ENCODE measurements at places on chromosomes 5 and 9.

DNA sequence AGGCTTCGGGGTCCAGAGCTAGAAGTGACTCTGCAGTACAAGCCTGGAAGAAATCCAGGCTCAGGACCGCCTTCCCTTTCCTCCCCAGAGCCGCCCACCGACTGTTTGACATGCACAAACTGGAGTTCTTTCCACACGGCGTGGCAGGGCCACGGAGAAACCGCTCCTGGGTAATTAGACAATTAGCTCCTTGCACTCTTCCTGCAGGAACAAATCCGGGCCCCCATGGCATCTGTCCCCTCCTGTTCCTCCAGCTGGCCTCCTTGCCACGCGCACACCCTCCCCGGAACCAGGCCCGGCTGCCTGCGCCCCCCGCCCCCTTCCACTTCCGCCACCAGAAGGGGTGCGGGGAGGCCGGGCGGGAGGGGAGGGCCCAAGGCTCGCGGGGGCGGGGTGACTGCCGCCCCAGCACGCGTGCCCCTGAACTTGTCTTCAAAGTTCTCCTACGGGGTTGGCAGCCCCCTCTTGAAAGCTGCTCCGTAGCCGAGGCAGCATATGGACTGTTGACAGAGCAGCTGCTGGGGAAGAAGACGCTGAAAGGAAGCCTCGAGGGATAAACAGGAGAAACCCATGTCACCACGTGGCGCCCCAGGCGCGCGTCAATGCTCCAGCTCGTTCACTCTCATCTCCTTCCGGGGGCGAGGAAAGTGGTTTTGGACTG, 74.3 kb downstream of the SEC61B start:
- no peak for DNase-seq

GRCh38 chr9:127173063-127173462, 50.6 kb upstream of the ANGPTL2 start:
- no peak for DNase-seq

DNA sequence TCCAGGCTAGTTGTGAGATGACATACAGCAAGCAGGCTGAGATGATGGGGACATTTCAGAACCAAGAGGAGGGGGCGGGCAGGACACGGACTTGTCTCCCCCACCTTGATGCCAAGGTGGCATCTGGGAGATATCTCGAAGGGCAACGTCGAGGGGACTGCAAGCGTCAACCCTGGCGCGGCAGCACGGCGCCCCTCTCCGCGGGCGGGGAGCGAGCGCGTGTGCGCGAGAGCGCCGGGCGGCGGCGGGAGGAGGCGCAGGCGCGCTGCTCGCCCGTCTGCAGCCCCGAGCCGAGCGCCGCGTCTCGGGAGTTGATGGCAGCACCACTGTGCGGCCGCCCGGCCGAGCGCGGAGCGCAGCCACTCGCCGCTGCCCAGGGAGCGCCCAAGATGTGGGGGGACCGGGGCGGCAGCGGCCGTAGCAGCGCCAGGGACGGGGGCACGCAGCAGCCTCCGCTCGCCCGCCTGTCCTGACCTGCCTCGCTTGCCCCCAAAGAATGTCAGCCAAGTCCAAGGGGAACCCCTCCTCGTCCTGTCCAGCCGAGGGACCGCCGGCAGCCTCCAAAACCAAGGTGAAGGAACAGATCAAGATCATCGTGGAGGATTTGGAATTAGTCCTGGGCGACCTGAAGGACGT, at the start of gene PRR16:
TSS of gene PRR16 (plus strand) at position 310 of the 636 bp plus-strand sequence.
- no peak for DNase-seq

GRCh38 chr5:134581241-134581981, 51.2 kb downstream of the SAR1B start:
- no peak for DNase-seq

DNA sequence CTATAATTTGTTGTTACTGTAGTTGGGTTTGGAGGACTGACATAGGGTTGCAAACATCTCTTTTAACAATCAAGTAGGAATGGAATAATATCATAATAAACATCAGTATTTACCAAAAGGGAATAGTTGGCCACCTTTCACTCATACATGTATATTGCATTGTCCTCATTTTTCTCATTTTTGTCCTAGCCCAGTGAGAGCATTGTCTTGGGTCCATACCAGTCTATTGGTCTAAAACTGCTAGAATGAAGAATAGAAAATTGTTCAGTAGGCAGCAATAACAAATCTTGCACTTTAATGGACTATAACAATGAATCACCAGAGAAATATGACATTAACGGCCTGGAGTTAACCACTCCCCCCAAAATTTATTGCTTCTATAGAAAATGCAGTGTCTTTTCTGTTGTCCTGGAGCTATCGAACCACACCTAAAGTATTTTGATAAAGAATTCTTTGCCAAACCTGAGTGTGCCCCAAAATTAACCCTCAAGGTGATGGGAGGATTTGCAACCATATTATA, 80.9 kb upstream of the IL33 start:
- no peak for DNase-seq

DNA sequence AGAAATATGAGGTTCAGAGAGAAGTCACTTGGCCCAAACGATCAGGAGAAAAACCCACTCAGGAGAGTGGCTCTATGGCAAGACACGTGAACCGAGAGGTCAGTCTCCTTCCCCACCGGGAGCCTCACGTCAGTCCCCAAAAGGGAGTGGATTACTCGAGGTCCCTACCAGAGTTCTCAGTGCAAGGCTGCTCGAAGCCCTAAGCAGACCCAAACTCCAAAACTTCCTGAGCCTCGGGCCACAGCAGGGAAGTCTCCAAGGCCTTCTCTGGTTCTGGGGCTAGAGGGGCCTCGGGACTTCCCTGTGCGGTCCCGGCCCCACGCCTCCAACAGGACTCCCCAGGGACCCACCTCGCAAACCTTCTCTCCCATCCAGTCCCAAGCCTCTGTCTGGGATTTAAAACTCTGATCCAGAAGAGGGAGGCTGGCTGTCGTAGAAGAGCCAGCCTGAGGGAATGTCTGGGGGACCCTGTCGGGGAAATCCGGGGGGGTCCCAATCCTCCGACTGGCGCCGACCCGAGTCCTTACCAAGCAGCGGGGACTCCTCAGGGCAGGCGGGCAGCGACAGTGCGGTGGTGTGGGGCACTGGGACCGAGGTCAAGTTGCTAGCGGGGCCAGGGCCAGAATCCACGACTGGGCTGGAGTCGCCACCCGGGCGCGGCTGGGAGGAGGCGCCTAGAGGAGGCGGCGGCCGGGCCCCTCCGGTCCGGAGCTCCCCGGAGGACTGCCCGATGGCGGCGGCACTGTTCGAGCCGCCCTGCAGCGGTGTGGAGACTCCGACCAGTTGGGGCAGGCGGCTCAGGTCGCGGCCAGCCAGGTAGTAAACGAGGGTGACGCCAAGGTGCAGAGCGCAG, 679 bp downstream of the B4GALT1 start:
- no peak for DNase-seq

DNA sequence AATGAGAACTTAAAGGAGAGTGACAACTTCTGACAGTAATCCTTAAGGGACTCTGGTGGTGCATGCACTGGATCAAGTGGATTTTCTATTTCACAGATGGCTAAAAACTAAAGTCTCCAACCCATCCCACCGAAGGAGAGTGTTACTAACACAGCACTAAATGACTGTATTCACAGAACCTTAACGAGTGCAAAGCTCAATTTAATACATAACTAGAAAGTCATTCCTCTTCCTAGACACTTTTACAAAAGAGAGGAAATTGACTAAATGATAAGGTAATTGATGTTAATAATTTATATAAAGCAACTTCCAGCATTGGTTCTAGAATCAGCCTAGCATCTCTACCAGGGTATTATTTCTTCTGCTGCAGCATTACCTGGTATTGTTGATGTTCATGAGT, 189.8 kb downstream of the ADAMTS12 start:
- DNase-seq, result no peak

DNA sequence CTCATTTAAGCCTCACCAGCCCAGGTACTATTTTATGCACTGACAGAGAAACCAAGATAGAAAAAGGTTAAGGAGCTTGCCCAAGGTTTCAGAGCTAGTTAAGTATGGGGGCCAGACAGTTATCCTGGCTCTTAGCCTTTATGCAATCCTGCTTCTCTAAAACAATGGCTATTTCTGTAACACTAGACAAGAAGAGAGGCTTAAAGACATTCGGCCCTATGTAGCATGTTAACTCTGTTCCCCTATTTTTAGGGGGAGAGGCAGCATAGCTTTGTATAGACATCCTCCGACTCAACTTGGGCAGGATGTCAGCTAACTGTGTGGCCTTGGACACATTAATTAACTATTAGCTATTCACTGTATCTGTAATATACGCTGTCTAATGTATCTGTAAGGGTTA, 54.6 kb downstream of the LHFPL2 start:
- DNase-seq, result no peak

GRCh38 chr5:77877516-77878355, 101.6 kb upstream of the TBCA start:
- no peak for DNase-seq

DNA sequence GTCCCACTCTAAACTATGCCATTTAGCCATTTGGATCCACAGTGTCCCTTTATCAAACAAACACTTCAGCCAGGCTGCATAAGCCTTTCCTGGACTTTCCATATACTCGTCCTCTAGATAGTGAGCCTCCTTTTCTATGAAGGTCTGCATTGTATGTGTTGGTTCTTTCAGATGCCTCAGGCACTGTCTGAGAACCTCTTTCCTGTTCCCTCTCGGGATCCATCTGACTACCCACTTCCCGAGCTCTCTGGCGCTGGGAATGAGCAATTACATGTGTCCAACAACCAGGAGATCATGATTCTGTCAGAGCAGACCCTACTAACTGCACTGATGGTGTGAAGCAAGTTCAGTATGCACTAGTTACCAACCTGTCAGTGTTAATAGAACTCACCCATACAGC, 14.2 kb downstream of the SMC2 start:
- no peak for DNase-seq

- no peak for DNase-seq
Measured at GRCh38 chr5:119009131-119009530, 20.8 kb upstream of the DTWD2 start.

GRCh38 chr5:95044096-95044495, 240.8 kb downstream of the MCTP1 start:
- no peak for DNase-seq

- no peak for DNase-seq
Measured at GRCh38 chr9:124482431-124483031, 24.7 kb downstream of the NR5A1 start.

DNA sequence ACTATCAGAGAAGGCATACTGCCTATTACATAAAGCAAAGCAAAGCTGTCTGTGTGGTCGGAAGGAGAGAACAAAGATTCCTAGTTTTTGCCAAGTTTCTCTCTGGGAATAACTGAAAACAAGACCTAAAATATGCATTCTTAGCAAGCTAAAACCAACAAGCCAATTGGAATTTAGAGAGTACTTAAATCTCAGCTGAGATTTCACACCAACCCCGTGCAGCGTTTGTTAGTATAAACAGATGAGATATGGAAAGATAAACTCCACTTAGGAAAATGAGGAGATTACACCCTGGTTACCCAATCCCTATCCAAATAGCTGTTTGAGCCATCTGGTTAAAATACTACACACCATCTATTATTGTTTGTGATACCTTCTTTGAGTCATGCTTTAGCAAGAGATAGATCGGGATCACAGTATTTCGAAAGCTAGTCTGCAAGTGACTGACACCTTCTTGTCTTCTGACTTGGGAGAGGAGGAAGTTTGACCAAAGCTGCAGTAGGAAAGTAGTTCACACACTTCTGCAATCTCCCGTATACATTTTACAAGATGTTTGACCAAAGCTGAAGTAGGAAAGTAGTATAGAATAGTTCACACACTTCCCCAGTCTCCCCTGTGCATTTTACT, 18.2 kb downstream of the FAF2 start:
- no peak for DNase-seq

DNA sequence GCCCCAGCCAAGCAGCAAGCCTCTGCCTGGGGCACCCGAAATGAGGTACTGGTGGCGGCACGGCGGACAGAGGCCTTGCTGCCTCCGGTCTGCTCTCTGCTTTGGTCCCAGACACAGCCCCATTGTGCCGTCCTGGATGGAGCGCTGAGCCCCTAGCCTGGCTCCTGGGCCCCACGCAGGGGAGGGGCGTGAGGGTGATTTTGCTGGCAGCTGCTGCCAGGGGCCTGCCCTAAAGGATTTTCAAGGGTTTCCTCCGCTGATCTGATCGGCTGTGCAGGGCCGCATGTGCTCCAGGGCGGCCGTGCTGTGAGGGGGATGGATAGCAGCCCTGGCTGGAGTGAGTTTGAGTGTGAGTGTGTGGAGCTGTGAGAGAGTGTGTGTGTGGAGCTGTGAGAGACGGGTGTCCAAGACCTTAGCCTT, 1.3 kb downstream of the GPSM1 start:
- no peak for DNase-seq

GRCh38 chr9:130234340-130235260, 31.0 kb upstream of the HMCN2 start:
- no peak for DNase-seq

DNA sequence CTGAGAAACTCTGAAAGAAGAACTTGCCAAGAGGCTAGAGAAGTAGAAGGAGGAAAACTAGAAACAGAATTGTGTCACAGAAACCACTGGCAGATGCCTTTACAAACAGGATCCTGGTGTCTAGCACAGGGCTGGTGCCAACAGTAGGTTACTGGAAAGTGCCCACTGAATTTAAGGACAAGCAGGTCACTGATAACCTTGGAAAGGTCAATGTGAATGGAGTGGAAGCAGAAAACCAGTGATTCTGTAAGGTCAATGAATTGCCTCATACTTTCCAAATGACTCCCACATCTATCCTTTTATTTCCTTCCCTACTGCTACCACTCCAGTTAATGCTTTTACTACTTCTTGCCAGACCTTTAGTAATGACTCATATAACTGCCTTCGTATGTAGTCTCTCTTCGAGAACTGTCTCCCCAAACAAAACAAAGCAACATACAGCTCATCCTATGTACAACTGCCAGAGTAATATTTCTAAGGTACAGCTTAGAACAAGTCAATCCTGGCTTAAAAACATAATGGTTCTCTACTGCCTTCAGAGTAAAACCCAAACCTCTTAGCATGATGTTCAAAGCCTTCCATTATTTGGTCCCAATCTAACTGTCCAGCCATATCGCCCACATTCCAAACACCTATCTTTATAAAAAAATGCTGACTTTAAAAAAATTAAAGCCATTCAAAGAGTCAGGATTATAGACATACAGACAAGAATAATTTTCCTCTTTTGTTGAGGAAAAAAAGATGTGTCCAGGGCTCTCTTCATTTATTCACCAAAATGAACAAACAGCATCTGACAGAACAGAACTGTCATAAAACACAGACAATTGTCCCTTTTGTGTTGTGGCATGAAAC, 52.5 kb downstream of the NR3C1 start:
- DNase-seq, result no peak

DNA sequence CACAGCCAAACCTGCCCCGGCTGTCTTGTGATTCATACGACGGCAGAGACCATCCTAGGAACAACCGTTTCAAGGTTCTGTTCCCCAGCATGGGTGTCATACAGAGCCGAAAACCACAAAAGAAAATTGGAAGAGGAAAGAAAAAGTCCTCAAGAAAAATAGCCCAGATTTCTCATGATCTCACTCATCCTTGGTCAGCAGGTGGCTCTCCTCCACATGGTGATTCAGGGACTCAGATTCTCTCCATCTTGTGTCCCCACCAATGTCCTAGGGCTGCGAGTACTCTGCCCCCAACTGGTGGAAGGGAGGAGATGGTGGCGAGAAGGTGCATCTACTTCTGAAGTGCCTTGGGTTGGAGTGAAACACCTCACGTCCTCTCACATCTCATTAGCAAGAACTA, 25.6 kb downstream of the PDZD2 start:
- DNase-seq, result no peak

GRCh38 chr5:147081311-147081764, 153.5 kb upstream of the STK32A start:
- DNase-seq, result no peak

Data from NCI-H2081 treated with DMSO at 0.1 percent for 48 hours (cell line).